ENCODE measurements at places on chromosomes 5 and 9.

DNA sequence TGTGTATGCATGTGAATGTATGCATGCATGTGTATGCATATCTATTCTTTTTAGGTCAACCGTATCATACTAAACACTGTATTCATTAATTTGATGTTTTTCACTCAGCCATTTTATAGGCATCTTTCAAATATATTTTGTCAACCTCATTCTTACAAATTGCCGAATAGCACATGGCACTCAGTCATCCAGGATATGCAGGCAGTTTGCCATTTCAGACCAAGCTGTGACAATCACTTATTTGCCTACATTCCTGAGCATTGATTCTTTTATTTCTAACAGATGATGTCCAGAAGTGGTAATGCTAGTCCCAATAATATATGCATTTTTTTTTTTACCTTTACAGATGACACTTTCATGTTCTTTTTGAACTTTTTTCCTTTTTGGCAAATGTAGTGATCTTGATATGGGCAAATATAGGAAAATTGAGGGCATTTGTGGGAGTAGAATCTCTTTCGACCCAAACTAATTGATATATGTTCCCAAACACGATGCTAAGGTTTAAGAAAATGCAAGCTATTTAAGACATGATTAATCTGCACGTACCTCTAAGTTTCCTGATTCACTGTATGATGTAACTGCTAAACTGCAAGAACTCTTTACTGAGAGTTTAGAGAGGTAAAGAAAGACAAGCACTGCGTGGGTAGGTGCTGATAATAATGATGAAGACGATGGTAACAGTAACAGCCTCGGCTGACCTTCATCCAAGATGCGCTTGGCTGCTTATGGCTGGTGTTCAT is 153.9 kb upstream of the DAP start:
- DNase-seq = no peak

DNA sequence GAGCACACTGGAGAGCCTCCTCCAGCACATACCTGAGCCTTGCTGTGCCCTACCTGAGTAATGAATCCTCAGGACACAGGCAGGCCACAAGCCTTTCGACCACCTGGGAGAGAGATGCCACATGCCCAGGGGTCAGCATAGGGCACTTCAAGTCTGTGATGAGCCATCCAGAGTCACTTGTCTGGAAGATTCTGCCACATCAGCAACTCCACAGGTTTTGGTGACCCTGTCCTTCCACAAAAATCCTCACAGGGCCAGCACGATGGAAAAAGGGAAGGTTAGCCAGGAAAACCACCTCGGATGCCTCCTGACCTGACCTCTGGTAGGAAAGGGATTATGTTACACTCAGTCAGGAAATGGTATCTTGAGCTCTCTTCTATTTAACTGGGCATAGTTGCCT is 46.8 kb downstream of the FRMD3 start:
- DNase-seq = no peak

GRCh38 chr9:137286975-137287383 is 9.5 kb downstream of the TOR4A start:
- no peak for DNase-seq

- no peak for DNase-seq
These were observed 68.9 kb downstream of the LURAP1L start for GRCh38 chr9:12843735-12844134.

- peak; percentile 81 for DNase-seq
These were observed 16.2 kb downstream of the TRIM7 start for GRCh38 chr5:181188700-181189362.

DNA sequence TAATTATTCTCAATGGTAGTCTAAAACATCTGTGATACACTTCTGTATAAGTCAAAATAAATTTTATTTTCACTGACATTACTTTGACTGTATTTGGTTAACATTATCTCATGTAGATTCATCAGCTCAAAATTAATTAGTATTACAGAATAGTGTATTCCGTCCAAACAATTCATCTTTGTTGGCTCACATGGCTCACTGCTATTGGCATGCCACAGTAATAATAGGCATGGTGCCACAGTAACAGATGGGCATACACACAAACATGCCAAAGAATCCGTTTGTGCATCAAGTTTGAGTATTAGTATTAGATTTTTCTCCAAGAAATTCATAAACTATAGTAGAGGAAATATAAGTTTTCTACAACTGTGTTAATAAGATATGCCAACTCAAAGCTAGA is 14.2 kb downstream of the AP3B1 start:
- DNase-seq = no peak

GRCh38 chr5:9197881-9198260 is 348.0 kb downstream of the SEMA5A start:
- DNase-seq = no peak

DNA sequence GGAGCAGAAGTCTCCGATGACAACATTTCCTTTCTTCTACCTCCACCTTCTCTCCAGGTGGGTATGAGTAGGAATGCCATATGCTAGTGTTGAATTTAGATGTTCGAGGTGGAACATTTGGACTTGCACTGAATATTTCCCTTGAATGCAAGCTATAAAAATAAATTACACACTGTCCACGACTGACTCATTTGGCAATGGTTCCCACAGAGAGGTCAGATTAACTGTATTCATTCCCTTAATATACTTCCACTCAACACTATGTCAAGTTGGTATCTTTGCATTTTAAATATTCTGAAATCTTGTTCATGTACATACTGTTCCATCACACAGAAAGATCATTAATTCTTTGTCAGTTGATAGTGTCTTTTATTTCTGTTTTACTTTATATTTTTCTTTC is 222.6 kb upstream of the PIK3R1 start:
- no peak for DNase-seq

- DNase-seq = no peak
These were observed 7.8 kb downstream of the NINJ1 start for GRCh38 chr9:93126151-93126781.

DNA sequence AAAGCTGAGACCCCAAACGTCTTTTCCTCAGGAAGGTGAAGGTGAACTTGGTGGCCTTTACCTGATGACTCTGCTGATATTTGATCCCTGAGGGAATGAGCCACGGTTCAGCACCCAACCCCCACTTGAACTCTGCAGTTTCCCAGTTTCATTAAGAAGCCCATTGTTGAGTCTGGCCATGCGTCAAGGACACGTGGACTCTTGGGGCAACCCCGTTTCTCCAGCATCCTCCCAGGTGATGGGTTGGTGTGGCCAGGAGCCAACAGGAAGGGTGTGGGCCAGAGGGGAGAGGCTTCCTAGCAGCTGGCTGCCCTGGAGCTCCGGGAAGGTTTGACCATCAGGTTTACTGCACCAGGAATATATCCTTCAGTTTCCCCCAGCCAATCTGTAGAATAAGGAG is 59.5 kb upstream of the GNE start:
- DNase-seq = no peak

DNA sequence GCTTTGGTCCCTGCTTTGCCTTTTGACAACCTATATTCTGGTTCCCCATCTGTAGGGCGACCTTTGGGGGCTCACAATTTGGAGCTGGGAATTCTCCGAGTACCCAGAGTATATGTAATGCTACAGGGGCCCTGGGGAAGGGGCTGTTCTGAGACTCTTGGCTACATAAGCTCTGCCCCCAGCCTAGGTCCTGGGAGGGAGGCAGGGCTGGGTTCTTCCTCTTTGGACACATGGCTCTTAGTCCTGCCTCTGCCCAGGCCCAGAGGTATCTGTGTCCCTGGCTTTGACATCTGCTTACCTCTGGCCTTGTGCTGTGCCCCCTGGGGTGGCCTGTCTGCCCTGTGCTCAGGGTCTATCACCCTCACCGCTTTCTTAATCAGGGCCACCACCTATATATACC is 181.6 kb downstream of the CACNA1B start:
- DNase-seq = no peak

GRCh38 chr5:126562823-126563222 is 32.2 kb downstream of the ALDH7A1 start:
- no peak for DNase-seq
